ENCODE measurements at places on chromosomes 1 and 21.

GRCh38 chr1:21647431-21648351, 21.5 kb downstream of the RAP1GAP start:
- DNase-seq, result peak; percentile 38

DNA sequence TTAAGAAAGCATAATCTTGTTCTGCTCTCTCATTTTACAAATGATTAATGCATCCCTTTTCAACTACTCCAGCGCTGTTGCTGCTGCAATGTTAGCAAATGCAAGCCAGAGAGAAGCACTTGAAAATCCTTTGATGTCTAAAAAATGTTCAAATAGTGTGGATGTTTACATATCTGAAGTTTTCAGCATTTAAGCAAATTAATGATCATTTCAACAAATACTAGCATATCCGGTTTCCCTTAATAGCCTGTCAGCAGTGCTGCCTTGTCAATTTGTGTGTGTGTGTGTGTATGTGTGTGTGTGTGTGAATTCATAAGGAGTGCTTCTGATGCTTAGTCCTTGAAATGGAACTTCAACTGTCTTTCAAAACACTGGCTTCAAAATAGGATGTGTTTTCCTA, 48.1 kb upstream of the WNT2B start:
- DNase-seq, result no peak

DNA sequence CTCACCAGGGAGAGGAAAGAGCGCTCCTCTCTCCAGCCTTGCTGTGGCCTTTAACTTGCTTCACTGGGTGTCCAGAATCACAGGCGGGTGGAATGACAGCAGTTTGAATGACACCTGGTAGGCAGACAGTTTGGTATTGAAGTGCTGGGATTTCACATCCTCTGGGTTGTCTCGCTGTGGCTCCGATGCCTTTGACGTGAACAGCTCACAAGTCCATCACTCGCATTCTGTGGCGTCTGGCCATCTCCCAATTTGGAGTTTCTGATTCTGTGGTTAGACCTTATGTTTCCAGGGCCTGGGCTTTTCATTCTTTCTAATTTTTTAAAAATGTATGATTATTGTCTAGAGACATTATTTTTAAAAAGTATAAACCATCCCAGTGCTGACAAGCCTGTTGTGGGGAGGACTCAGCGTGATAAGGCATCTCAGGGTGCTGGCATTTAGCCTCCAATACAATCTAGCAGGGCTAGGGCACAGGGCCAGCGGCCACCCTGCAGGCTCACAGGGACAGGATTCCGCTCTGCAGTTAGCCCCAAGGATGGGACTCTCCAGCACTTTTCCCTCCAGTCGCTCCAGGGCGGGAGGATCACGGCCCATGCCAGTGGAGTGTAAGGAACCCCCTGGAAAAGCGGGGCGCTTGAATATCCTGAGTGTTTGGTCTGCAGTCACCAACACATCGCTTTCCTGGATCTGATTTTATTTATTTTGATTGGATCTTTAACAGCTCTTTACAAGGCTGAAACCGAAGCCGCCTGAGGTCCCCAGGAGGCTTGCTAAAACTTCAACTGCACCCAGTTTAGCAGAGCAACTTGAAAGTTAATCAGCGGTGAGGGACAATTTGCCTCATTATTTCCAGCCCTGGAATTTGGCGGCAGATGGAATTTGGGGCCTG, 178.3 kb downstream of the TRABD2B start:
- DNase-seq, result no peak

DNA sequence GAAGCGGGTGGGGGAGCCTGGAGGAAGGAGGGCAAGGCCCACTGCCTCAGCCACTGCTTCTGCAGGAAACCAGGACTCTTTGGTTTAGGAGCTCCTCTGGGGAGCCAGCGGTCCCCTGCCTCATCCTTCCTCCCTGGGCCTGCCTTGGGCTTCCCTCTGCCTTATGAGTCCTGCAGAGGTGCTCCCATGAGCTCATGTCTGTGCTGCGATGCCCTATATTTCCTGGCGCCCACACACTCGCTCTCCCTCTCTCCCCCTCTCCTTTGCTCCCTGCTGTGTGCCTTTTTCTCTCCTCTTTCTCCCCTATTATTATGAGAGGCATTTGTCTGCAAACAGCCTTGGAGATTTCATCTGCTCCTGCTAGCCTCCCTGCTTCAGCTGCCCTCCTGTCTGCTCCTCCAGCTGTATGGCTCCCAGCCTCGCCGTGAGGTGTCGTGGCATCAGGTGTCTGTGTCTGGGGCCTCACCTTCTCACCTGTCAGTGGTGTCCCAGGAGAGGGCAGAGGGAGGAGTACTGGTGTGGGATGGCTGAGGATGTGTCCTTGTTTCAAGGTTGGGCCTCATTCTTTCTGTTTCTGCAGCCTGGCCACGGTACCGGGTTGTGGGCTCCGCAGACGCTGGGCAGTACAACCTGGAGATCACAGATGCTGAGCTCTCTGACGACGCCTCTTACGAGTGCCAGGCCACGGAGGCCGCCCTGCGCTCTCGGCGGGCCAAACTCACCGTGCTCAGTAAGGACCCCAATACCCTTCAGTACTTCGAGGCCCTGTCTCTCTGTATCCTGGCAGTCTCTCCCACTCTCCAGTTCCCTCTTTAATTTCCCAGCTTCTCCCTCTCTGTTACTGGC, 84.2 kb downstream of the KIRREL1 start:
- no peak for DNase-seq

DNA sequence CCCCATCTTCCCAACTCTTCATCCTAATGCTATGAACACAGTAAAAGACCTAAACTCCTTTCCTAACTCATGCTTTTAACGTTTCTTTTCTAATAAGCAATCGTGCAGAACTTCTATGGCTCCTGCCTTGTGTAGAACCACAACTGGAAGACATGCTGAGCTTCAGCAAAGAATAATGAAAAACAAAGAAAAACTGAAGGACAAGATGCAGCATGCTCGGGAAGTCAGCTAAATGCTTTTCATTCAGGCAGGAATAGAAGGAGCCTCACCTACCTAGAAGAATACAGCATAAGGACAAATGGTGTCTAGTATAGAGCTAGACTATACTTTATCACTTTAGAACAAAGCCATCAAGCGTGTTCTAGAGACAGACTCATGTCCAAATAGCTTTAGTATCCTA, 45.9 kb downstream of the LUZP1 start:
- DNase-seq, result no peak

- DNase-seq, result no peak
These were observed 41.3 kb upstream of the KIF21B start for GRCh38 chr1:201064806-201065205.

DNA sequence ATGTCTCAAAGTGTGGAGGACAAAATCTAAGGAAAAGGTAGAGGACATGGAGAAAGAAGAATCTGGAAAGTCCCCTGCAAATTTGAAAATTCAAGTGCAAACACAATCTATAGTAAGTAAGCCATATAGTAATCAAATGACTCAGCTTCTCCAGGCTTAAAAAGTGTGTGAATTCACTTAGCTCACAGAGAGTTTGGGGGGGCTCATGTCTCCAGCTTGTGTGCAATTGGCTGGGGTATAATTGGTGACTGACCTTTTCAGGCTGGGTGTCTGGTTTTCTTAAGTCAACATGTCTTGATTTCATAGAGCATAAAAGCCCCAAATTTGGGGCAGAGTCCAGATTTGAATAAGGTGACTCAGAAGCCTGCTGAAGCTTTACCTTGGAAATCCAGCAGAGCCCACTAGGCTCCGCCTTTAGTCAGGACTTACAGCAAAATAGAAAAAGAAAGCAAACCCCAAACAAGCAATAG, 8.6 kb downstream of the CLDN14 start:
- no peak for DNase-seq

DNA sequence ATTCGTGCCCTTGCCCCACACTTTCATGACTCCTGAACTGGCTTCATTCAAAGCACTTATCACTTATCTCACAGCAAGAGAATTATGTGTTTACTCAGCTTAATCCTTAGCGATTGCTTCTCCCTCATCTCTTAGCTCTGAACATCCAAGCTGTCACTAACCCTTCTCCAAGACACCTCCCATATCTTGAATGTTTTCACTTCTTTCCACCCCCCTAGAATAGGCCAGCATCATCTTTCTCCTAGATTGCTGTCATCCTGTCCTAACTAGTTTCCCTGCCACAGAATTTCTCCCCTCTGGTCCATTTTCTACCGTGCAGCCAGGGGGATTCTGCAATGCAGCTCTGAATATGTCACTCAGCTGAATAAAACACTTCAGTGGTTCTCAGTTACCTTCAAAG, 68.6 kb upstream of the SPATA6 start:
- DNase-seq, result no peak

- DNase-seq, result peak; percentile 92
These were observed 837 bp downstream of the STXBP3 start for GRCh38 chr1:108747171-108747850.

- DNase-seq, result no peak
These were observed 45.6 kb downstream of the RHBG start for GRCh38 chr1:156414461-156415064.

- no peak for DNase-seq
These were observed 138.4 kb downstream of the GLIS1 start for GRCh38 chr1:53600561-53600960.

GRCh38 chr1:221822591-221822990, 80.7 kb upstream of the DUSP10 start:
- DNase-seq, result no peak

- no peak for DNase-seq
These were observed 279.1 kb downstream of the PCP4 start for GRCh38 chr21:40146216-40146837.

GRCh38 chr1:243849421-243850201, 432 bp downstream of the AKT3 start:
- no peak for DNase-seq

- DNase-seq, result no peak
These were observed 194.3 kb upstream of the RGS18 start for GRCh38 chr1:191963781-191964455.

GRCh38 chr1:112937070-112937469, 18.9 kb downstream of the SLC16A1 start:
- peak; percentile 30 for DNase-seq

DNA sequence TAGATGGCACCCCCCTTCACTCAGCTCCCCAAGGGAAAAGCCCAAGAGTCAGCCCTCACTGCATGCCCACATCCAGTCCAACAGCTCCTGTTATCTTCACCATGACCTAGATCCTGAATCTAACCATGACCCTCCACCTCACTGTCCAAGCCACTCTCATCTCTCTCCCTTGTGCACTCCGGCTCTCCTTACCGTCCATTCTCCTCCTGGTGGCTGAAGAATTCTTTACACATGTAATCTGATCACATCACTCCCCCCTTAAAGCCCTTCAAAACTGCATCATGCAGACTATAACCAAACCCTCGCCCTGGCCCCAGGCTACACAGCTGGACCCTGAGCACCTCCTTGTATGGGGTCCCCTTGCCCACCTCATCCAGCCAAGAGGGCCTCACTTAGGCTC, 14.0 kb upstream of the PAQR7 start:
- DNase-seq, result no peak

- no peak for DNase-seq
These were observed 21.3 kb downstream of the RAB3B start for GRCh38 chr1:51969038-51969705.

GRCh38 chr1:151132335-151133017, 14.0 kb downstream of the SEMA6C start:
- DNase-seq, result no peak

GRCh38 chr1:163197022-163197421, 5.7 kb downstream of the RGS5 start:
- DNase-seq, result no peak

All from umbilical cord (tissue), 2 donors.